ENCODE measurements at places on chromosomes 3 and 15.

DNA sequence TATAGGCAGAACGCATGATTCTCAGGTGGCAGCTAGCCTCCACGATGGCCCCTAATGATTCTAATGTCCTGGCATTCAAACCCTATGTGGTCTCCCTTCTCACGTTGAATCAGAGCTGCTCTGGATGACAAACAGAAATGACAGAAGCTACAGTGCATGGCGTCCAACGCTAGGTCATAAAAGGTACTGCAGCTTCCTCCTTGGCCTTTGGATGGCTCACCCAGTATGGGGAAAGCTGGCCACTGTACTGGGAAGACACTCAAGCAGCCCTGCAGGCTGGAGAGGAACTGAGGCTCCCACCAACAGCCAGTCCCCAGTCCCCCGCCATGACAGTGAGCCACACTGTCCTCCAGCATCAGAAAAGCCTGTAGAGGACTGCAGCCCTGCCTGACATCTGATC is 286.3 kb downstream of the FAM43A start:
- no peak for DNase-seq

GRCh38 chr3:43537225-43537624 is 84.6 kb downstream of the ANO10 start:
- DNase-seq, result no peak

DNA sequence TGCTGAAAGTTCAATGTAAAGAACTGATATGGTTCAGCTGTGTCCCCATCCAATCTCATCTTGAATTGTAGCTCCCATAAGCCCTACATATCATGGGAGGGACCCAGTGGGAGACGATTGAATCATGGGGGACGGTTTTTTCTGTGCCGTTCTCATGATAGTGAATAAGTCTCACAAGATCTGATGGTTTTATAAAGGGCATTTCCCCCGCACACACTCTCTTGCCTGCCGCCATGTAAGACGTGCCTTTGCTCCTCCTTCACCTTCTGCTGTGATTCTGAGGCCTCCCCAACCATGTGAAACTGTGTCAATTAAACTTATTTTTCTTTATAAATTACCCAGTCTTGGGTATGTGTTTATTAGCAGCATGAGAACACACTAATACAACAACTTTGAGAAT is 86.5 kb upstream of the TNFSF10 start:
- no peak for DNase-seq

- no peak for DNase-seq
Measured at GRCh38 chr3:62803276-62803675, 71.9 kb downstream of the CADPS start.

- DNase-seq, result no peak
Measured at GRCh38 chr3:141427764-141428163, 59.1 kb upstream of the RASA2 start.

- DNase-seq, result no peak
Measured at GRCh38 chr15:27965546-27965945, 133.6 kb downstream of the OCA2 start.

DNA sequence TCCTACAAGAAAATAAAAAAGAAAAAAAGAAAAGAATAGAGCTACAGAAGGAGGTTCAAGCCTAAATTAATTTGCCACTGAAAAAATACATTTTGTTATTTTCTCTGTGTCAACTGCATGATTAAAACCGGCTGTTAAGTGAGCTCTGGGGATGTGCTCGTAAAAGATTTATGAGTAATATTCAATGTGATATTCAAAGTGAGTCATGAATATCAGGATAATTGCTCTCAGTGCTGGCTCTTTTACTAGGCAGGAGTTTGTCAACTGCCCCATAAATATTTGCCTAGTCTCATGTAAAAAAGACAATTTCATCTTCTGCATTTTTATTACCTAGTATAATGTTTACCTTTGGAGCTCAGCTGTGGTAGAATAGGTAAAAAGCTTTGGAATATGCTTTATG is 78.9 kb downstream of the CDIN1 start:
- no peak for DNase-seq

DNA sequence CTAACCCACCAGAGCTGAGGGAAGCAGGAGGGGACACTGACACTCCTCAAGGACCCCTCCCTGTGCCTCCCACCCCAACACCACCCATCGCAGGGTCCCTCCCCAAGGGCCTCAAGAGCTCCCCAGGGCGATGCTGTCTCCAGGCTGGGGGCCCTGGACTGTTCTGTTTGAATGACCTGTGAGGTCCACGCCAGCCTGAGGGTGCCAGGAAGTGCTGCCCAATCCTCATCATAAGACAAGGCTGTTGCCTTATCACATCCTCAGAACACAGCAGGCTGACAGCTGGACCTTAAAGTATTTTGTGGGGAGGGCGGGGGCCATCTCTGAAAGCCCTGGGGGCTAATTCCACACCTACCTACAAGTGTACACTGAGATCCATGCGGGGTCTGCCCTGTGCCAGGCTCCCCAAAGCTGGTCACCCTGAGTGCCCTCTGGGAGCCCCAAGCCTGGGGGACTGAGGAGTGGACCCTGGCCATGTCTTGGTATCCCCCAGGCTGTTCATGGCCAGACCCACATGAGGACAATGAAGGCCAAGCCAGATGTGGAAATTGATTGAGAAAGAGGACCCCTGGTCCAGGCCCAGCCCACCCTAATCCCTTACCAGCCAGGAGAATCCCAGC is 23.8 kb upstream of the GOLGA6C start:
- no peak for DNase-seq

DNA sequence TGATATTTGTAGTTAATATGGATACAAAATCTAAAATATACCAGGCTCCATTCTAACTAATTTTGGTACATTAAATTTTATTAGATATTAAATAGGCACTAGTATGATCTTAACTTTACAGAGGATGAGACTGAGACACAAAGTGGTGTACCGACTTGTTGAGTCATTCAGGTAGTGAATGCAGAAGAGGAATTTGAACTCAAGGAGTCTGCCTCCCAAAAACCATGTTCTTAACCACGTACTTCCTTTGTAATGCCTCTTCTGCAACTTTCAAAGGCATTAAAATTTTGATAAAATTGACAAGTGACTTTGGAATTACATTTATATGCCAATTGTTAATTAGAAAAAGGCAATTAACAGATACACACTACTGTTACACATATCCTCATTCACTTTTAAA is 61.8 kb downstream of the ZBBX start:
- no peak for DNase-seq

All from CD4-positive, alpha-beta T cell treated with Interleukin-4 for 1 hour (primary cell).